ENCODE measurements at places on chromosomes 4 and X. TPM values are rescaled to one million over a fixed set of nuclear protein-coding genes. Genes with fewer than 3 reads are reported as not detected.

Gene TRAPPC2
- total RNA-seq, result 18.5 TPM

Gene S100G
- not detected for total RNA-seq

Gene ZDHHC15
- 3.1 TPM for total RNA-seq

Gene CFI
- 64.5 TPM for total RNA-seq

Gene SSX3
- total RNA-seq, result not detected

Gene NUDT11
- total RNA-seq, result 2.1 TPM
